ENCODE measurements at places on chromosomes 13 and 19.

DNA sequence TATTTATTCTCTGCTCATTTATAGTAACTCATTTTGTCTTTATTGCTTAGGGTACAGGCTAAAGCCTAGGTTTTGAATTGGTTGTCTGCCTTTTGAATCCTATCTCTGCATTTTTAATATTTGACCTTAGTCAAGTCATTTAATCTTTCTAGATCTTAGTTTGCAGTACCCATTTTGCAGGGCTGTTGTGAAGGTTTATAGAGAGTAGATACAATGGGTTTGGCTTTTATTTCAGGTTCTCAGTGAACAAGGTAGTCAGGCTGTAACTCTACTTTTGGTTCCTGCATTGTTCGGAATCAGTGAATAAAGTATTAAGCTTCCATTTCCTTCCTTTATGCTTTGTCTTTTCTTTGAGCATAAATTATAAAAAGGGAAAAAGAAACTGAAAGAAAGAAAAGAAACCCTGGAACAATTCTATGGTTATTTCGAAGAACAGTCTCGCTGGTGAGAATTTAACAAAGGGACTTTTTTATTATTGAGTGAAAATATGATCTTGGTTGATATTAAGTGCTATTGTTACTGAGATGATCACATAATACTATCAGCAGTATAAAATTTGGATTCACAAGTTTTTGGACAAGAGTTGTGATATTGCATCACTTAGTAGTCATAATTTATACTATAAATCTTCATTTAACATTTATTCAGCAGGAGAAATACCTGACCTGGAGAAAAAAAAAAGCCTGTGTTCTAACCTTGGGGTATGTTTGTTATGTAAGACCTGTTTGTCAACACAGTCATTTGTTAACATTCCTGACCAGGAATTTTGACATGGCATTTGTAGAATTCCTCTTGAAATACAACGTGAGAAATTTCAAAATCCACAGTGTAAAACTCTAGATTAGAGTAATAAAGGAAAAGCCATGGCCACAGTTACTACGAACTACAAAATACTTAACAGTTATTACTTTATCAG lies 91.3 kb downstream of the ZMYM2 start:
- no peak for DNase-seq

GRCh38 chr19:55014714-55015113 lies 23.4 kb downstream of the GP6 start:
- no peak for DNase-seq

DNA sequence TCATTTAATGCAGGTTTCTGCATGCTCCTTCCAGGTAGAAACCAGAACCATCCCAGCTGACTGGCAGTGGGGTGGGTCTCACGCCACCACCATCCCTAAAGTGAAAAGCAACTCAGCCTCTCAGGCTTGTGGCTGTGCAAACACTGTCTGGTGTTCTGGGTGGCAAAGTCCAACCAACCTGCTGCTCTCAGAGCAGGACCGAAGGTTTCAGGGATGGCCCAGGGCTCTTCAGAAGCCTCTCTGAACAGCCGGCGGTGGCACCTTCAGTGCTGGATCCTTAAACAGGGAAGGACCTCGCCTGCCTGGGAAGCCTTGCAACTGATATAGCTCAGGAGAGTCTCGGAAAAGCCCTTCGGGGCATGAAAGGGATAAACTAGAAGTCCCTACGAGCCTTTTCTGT lies 100.8 kb downstream of the COL4A1 start:
- DNase-seq = no peak

DNA sequence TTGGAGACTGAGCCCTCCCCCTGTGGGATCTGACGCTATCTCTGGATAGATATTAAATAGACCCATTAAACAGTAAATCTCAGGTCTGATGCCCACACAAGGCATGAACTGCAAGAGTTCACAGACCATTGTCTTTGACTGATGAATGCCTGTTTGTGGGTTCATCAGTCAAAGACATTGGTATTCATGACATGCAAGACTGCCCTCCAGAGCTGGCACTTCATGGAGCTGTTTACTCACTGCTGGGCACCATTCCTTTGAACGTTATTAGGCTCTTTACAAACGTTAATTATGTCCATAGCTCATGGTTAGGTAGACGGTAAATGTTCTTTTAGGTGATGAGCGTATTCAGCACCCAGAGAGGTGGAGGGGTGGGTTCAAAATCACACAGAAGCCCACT lies 111.8 kb upstream of the PABPC3 start:
- DNase-seq = no peak

DNA sequence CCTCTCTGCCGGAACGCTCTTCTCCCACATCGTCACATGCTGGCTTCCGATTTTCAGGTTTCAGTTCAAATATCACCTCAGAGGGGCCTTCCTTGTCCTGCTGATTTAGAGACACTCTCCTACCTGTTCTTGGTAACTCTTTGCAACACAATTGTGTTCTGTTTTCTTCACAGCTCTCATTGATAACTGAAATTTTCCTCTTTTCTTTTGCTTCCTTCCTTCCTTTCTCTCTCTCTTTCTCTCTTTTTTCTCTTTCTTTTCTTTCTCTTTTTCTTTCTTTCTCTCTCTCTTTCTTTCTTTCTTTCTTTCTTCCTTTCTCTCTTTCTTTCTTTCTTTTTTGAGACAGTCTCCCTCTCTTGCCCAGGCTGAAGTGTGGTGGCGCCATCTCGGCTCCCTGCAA lies 12.0 kb upstream of the LRRC4B start:
- no peak for DNase-seq

GRCh38 chr13:46131705-46132104 lies 26.9 kb upstream of the CPB2 start:
- DNase-seq = no peak

GRCh38 chr13:105502193-105502592 lies 1033.3 kb downstream of the EFNB2 start:
- DNase-seq = no peak

DNA sequence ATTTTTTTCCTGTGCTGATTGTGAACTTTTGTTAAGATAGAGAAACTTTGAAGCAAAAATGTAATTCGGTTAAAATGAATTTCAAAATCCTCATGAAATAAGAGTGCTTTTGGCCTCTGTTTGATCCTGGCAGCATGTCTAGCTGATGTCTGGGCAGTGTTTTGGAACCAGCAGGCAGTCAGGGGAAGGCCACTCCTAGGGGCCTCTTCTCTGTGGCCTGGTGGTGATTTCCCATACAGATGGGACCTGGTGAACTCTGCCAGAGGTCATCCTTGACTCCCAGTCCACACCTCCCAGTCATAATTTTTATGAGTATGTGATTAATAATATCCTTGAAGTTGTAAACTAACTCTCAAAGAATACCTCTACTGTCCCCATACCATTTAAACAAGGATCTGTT lies 226.6 kb downstream of the PCCA start:
- DNase-seq = no peak

DNA sequence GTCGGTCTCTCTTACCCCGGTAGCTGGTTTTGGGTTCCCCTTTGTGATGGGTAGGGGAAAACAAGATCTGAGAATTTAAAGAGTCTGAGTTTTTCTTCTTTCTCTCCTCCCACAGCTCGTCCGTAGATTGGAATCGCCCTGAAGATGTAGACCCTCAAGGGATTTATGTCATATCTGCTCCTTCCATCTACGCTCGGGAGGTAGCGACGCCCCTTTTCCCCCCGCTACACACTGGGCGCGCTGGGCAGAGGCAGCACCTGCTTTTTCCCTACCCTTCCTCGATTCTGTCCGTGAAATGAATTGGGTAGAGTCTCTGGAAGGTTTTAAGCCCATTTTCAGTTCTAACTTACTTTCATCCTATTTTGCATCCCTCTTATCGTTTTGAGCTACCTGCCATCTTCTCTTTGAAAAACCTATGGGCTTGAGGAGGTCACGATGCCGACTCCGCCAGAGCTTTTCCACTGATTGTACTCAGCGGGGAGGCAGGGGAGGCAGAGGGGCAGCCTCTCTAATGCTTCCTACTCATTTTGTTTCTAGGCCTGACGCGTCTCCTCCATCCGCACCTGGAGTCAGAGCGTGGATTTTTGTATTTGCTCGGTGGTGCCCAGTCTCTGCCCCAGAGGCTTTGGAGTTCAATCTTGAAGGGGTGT lies 7.1 kb upstream of the SELENOV start:
- DNase-seq = no peak

DNA sequence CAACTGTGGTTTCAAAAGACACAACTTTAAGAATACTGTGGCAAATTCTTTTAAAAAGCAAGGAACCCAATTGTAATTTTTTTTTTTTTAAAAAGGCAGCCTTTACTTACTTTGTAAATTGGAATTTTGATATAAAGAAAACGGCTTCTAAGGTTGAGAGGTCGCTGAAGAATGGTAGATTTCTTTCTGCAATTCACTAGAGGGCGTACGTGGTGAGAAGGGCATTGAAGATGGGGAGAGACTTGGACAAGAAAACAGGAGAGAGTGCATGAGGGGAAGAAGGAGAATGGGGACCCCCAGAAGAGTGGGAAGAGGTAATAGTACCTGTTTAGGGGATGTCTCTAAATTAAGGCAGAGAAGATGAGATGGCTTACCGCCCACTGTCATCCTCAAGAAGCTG lies 33.5 kb upstream of the PABPC3 start:
- no peak for DNase-seq

DNA sequence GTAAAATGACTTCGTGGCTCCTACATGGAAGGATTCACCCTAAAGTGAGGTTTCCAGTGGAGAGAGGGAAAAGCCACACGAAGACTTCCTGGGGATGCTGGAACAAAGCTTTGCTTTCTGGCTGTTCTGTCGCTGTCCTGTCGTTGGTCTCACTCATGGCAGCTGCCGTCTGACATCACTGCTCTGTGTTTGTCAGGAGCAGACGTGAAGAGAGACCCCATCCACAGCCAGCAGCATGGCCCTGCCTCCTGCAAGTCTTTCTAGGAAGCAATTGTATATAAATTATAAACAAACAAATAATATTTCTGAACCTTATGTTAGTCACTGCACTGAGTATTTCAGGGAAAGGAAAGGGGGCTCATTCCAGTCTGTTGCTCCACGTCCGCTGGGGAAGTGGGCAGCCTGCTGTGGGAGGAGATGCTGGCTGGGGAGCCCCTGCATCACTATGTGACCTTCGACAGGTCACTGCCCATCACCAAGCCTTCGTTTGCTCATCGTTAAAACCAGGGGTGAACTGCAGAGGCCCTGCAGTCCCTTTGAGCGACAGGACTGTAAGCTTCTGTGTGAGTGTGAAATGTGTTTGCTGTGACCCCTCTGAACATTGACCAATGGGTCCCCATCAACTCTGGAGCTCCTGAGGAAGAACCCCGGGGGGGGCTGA lies 151.0 kb downstream of the DCT start:
- no peak for DNase-seq

- no peak for DNase-seq
Observed at GRCh38 chr19:44848812-44849447, 2.8 kb downstream of the NECTIN2 start.

DNA sequence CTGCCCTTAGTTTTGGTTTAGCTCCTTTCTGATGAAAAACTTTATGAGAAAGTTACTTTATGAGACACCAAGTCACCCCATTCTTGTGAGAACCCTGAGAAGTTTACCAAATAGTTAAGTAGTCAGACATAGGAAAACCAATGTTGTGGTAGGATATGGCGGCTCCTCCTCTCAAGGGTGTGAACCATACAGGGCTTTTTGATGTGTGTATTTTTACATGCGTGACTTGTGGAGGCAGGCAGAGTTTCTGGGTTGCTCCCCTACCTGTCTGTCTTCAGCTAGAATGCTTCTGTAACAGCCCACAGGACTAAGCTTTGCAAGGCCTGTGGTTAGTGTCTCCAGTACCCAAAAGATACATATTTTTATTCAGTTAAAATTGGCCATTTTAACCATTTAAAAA lies 18.3 kb downstream of the UBAC2 start:
- DNase-seq = peak; percentile 88

GRCh38 chr19:44635581-44636438 lies 7.9 kb upstream of the PVR start:
- no peak for DNase-seq

DNA sequence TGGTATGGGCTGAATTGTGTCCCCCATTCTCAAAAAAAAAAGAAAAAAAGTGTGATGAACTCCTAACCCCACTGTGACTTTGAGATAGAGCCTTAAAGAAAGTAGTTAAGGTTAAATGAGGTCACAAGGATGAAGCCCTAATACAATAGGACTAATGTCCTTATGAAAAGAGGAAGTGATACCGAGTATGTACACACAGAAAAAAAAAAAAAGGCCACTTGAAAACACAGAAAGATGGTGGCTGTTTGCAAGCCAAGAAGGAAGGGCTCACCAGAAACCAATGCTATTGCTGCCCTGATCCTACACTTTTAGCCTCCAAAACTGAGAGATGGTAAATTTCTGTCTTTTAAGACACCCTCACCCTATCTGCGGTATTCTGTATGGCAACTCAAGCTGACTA lies 955.6 kb downstream of the PCDH17 start:
- no peak for DNase-seq

DNA sequence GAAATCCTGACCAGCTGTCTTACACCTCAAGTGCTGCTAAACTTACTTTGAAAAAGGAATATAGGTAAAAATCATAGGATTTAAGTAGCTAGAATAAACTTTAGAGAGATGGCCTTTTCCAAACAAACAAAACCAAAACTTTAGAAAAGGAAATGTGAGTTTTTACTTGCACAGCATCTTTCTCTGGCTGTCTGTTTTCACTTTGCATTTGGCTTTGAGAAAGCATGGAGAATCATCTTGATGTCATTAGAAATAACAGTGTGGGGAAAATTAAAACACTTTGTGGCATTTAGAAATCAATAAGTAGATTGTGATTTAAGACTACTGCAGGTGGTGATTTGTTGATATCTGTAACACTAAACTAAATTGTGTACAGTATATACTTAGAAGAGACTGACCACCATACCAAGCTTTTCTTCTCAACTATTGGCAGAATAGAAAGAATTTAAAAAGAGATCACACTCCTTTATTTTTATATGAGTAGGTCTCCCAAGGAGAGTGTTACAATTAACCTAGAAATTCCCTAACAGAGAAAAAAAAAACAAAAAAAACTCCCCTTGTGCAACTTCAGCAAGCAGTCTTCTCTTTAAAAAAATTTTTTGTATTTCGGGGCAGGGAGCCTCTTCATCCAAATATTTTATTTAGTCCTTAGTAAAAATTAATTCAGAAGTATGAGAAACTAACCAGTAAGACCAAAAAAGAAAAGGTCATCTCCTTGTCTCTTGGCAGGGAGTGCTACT lies 6.1 kb downstream of the WDFY2 start:
- no peak for DNase-seq

GRCh38 chr13:95260031-95260525 lies 41.2 kb downstream of the ABCC4 start:
- no peak for DNase-seq

GRCh38 chr19:48330012-48330681 lies 4.8 kb downstream of the EMP3 start:
- DNase-seq = peak; percentile 89

GRCh38 chr19:29678484-29679106 lies 13.3 kb downstream of the PLEKHF1 start:
- DNase-seq = no peak

GRCh38 chr19:17075864-17076542 lies 426 bp downstream of the MYO9B start:
- peak; percentile 34 for DNase-seq

All from CD4-positive, alpha-beta T cell treated with Interleukin-4 for 4 hours (primary cell).